ENCODE measurements at places on chromosomes 7 and 10.

GRCh38 chr10:95416270-95416669 lies 125.5 kb upstream of the PDLIM1 start:
- no peak for DNase-seq

DNA sequence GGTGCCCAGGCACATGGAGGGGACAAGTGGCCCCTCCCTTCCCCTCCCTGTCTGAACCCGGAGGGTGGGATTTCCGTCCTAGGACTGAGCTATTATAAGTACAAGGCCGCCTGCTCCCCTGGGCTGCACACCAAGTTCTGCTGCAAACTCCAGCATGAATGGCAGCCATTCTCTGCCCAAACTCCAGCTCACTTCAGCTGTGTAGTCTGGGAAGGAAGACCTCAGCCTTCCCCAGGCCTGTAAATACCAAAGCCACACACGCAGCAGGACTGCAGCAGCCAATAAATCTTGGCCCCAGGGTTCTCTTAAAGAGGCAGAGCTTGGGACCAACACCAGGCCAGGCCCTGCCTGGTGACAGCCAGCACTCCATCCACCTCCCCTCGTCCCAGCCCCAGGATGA lies 291.3 kb upstream of the ZMIZ1 start:
- DNase-seq = no peak

DNA sequence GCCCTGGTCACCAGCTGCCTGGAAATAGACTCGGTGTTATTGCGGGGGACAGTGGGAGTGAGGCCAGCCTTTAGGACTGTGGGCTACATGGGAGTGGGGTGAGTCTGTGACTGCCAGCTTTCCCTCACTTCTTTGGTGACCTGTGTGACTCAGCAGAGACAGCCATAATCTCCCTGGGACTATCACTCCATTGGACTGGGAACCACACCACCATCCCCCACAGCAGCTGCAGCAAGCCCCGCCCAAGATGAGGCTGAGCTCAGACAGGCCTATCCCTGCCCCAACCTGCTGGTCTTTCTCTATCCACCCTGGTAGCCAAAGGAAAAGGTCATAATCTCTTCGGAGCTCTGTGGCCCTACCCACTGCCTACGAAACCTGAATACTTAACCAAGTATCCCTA lies 263.2 kb downstream of the FZD1 start:
- no peak for DNase-seq

- no peak for DNase-seq
Observed at GRCh38 chr7:143372070-143372469, 9.1 kb upstream of the ZYX start.

DNA sequence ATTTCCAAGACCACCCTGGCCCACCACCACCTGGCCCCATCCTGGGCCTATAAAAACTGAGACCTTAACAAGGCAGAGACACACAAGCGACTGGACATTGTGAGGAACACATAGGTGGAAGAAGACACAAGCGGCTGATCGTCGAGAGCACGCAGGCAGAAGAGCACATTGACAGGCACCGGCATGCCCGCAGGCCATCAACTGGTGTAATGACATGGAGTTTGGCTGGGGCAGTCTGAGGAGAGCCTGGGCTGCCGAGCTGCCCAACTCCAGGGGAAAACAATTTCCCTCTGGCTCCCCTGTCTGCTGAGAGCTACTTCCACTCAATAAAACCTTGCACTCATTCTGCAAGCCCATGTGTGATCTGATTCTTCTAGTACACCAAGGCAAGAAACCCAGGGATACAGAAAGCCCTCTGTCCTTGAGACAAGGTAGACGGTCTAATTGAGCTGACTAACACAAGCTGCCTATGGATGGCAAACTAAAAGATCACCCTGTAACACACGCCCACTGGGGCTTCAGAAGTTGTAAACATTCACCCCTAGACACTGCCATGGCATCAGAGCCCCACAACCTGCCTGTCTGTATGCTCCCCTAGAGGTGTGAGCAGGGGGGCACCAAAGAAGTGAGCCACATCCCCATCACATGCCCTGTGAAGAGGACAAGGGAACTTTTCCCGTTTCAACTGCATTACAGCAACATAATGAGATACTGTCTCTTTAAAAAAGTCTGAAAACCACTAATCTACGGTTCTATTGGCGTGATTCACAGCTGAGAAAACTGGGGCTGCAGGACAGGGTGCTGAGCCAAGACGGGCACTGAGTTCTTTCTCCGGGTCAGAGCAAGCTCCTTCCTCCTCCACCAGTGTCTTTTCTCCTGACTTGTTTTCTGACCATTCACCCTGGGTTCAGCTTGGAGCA lies 18.5 kb upstream of the TNS3 start:
- no peak for DNase-seq

DNA sequence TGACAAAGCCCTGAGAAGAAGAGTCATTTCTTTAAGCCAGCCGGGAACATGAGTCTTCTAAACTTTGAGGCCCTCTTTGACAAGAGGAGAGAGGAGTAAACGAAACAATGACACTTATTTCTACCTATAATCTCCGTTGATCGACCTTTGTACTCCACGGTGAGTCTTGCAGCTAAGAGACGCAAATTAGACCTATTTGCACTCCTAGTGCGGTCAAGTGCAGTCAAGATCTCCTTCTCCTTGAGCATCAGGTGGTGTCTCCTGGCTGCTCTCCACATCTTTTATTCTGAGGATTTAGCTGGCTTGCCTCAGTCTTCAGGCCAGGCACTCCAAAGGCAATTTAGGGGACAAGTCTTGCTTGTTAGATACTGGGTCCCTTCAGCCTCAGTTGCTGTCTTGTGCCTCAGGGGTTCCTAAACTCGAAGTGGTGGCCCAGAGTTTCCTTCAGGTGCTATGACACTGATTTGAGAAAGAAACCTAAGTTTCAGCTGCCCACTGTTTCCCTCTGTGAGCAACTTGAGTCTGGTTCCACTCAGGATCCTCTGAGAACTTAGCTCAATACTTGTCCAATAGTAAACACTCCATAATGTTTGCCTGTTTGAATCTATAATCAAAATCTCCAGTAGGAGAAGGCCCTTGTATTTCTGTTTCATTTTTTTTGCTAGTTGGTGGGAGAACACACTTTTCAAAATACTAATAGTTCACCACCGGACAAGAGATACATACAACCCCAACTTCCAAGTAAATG lies 312.9 kb downstream of the RNLS start:
- DNase-seq = no peak

- no peak for DNase-seq
Observed at GRCh38 chr7:91383053-91383904, 119.0 kb downstream of the FZD1 start.

GRCh38 chr7:155815332-155816191 lies 3.3 kb upstream of the SHH start:
- DNase-seq = peak; percentile 21

GRCh38 chr10:113240736-113241135 lies 290.7 kb downstream of the TCF7L2 start:
- no peak for DNase-seq

DNA sequence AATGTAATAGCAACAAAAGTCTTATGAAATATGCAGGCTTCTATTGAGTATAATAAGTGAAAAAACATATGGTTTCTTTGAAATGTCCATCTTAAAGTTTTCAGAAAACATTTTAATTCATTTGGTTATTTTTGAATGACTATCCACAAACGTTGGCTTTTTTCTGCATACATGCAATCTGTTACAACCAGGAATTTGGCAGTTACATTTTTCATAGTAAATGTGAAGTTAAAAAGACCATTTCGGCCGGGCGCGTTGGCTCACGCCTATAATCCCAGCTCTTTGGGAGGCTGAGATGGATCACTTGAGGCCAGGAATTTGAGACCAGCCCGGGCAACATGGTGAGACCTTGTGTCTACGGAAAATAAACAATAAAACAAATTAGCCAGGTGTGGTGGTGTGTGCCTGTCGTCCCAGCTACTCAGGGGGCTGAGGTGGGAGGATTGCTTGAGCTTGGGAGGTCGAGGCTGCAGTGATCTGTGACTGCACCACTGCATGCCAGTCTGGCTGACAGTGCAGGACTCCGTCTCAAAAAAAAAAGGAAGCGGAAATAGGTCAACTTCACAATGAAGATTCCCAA lies 73.9 kb upstream of the NMT2 start:
- DNase-seq = no peak

Data from activated T-helper 9 cell treated with anti-CD3 and anti-CD28 coated beads, Interleukin-2, amount 50 U/mL, for 16 hours (primary cell).